ENCODE measurements at places on chromosomes 7 and 10. TPM values are rescaled to one million over a fixed set of nuclear protein-coding genes. Genes with fewer than 3 reads are reported as not detected.

Gene NSUN5
- 38.4 TPM for polyA plus RNA-seq

Gene NACAD
- 0.30 TPM for polyA plus RNA-seq

Gene C10orf105
- not detected for polyA plus RNA-seq

Gene UPK3BL2
- 3.9 TPM for polyA plus RNA-seq

Gene AHR
- polyA plus RNA-seq, result 9.1 TPM

Gene NRAP
- not detected for polyA plus RNA-seq

Gene SHTN1
- polyA plus RNA-seq, result 25.1 TPM

Gene OPALIN
- polyA plus RNA-seq, result not detected

Gene ACTL6B
- polyA plus RNA-seq, result not detected

Gene EIF4EBP2
- 13.0 TPM for polyA plus RNA-seq

- DNase-seq, result peak; percentile 63
Measured at GRCh38 chr7:148772297-148773089, 73.8 kb downstream of the CUL1 start.

DNA sequence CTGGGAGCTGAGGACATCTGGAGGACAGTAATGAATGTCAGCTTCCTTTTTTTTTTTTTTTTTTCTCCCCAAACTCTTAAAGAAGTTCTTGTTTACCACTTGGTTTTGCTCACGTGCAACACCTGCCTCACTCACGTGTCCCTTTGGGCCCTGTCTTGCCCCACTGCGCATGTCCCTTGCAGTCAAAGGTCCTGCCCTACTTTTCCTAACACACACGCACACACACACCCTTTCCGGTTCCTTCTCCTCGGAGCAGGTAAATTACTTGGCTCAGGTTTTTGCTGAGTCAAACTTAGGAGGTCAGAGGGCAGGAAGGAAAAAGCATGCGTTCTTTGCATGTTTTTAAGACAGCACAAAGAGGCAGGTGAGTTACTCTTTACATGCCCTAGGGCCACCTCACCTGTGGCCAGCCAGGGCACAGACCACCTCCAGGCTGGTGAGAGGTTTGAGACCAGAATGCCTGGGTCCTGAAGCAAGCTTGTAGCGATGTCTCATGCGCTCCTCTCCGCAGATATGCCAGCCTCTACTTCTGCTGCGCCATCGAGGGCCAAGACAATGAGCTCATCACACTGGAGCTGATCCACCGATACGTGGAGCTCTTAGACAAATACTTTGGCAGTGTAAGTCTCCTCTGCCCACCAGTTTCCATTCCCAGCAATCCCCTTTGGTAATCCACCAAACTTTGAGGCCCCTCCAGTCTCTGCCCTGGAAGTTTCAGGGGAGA lies 2.8 kb downstream of the AP1S1 start:
- DNase-seq, result no peak

DNA sequence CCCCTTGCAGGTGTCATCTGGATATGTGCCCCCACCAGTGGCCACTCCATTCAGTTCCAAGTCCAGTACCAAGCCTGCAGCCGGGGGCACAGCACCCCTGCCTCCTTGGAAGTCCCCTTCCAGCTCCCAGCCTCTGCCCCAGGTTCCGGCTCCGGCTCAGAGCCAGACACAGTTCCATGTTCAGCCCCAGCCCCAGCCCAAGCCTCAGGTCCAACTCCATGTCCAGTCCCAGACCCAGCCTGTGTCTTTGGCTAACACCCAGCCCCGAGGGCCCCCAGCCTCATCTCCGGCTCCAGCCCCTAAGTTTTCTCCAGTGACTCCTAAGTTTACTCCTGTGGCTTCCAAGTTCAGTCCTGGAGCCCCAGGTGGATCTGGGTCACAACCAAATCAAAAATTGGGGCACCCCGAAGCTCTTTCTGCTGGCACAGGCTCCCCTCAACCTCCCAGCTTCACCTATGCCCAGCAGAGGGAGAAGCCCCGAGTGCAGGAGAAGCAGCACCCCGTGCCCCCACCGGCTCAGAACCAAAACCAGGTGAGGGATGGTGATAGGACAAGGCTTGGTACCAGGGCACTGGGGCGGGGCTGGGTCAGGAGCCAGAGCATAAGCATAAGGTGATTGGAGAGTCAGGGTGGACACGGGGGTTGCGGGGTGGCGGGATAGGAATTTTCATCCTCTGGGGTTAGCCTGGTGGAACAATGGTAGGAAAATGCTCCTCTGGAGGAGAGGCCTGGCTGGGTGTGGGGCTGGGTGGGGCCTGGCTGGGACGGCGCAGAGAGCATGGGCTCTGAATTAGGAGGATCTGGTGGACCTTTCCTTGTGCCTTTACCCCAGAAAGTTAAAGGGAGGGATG lies 1.9 kb downstream of the ZYX start:
- DNase-seq, result no peak

DNA sequence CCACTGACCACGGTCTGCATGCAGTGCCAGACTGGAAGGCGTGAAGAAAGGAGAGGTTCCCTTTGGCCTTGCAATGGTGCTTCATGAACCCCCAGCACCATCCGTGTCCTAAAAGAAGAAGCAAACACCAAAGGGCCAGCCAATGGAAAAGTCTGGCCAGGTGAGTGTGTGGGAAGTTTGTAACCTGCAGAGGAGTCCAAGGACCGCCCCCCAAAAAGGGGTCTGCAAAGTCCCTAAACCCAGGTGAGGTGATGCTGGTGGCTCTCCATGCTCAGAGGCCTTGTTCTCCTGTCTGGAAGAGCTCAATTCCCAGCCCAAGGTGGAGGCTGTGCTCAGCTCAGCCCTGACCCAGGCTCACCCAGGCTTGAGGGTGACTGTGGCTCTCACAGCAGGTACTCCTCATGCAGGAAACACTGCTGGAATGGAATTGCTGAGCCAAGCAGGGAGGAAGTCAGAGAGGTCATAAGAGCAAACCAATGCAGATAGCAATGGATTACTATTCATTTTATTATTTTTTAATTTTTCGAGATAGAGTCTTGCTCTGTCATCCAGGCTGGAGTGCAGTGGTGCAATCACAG lies 52.4 kb upstream of the NANOS1 start:
- DNase-seq, result no peak

DNA sequence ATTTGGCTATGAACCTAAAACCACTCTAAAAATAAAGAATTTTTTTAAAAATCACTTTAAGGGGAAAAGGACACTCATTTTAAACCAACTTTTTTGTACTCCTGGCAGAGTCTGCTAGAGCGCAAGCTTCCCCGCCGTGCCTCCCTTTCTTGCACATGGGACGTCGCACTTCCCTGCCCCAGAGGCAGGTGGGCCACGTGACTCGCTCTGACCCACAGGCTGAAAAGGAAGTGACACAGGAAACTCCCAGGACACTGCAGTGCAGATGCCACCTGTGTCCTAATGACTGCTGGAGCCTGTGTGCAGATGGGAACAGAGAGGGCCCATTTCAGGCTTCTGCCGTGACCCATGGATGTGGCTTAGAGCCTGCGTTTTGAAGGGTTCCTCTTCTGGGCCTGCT lies 142.1 kb upstream of the LANCL2 start:
- no peak for DNase-seq

DNA sequence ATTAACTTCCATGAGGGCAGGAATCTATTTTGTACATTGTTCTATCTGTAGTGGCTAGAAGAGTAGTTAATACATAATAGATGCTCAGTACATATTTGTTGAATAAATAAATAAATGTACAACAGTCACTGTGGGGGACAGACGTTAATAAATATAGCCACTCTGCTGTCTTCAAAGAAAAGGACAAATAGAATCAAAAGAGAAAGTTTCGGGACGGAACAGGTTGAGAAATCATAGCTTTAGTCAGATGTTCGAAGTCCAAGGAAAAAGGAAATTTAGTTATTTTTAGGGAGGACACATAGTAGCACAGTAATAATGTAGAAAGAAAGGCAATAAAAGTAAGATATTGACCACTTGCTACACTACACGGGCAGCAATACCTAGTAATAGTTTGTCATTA lies 861.4 kb downstream of the PCDH15 start:
- no peak for DNase-seq

- DNase-seq, result no peak
Measured at GRCh38 chr7:151023232-151023631, 1.1 kb downstream of the ATG9B start.

- no peak for DNase-seq
Measured at GRCh38 chr7:148348466-148348865, 242.1 kb upstream of the C7orf33 start.
